ENCODE measurements at places on chromosomes 6 and 20.

DNA sequence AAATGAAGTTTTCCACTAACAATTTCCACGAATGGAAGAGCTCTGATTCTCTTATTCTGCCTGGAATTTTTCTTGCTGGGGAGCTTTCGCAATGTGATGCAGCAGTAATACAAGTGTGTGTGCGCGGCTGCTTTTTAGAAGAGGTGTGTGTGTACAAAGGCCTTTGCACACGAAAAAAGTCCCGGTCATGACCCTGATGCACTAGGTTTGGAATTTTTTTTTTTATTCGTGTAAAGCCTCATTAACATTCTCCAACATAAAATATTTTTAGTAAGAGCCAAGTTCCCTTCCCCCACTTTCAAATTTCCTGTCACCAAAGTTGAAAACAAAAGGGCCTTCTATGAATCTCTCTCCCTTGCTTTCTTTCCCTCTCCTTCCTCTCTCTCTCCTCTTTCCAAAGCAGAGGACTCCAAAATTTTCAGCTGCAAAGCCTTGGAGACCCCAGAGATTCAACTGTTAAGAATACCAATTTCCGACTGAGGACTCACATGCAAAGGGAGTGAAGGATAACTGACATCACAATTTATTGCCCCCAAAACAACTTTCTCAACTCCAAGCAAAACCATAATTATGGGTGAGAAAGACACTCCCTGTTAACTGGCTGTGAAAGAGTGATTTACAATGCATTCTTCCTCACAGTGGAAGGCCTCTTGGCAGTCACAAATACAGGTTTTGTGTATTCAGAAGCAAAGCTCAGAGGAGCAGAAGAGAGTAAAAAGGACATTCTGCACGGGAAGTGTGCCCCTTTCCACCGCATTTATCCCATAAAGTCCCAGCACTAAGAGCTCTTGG, 421.2 kb upstream of the JARID2 start:
- no peak for DNase-seq

DNA sequence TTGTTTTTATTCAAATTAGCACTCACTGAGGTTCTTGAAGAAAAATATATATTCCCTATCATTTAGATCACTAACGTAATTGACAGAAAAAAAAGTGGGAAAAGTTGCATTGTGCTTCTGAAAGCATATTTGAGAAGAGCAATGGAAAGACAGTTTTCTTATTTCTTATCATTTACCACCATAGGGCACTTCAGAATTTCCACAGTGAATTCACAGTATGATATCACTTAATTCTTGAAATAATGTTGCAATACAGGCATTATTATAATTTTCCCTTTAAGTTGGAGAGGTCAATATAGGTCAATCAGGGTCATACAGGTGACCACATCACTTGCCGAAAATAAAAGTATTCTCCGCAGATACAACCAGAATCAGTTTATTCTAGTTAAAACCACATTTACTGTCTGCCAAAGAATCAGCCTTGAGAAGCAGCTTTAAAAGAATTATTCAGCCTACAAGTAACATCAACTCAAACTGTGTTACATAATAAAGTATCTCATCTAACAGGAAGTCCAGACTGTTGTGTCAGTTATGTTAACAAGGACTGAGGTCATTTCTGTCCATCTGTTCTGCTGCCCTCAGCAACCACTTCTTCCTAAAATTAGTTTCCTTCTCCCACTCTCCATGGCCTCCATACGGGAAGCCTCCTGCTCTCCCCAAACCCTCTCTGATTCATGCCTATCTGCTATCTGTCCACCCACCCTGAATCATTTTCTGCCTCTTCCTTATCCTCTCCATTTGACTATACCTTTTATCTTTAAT, 121.2 kb downstream of the SIM1 start:
- DNase-seq = no peak

DNA sequence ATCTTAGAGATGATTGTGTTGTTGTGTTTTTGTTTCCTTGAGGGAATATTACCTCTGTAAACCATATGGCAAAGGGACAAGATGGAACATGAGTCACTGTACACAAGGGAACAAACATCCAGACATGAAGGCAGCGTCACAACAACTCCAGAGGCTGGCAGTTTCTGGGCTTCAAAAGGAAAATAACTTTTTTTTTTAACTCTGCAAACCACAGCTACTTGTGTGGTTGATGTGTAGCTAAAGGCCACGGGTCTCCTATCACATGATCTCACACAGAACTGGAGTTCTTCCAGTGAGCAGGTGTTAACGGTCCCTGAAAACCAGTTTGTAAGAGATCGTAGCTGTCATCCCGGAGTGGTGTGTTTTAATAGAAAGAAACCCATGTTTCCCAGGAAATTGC, 33.2 kb upstream of the HBS1L start:
- no peak for DNase-seq

DNA sequence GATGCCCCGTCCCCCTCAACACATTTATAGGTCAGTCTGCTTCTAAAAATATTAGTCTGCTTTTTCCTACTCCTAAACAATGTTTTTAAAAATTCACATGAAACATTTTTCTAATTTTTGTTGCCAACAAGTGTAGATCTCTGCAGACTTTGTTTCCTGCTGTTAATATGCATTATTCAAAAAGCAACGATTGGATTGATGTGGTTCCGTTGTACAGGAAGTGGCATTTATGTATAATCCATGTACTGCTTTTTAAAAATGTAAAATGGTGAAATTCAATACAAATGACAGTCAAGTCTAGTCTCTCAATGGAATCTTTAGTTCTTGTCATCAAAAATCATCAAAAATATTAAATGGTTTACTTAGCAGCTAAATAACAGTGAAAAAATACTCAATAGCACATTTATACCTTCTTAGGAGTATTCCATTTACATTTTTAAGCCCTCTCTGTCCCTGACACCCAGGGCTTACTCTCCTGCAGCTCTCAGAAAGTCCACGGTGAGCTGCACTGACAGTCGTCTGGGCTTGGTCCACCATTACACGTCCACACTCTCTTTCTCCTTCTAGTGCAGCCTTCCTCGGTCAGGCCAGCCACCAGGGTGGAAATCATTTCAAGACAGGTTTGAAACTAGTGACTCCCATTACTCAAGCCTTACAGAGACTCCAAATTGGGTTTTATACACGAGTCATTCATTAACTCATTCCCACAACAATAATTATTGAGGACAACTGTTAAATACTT, 211.5 kb downstream of the TMEM200A start:
- no peak for DNase-seq

- no peak for DNase-seq
Measured at GRCh38 chr6:68225729-68226128, 409.4 kb upstream of the ADGRB3 start.

GRCh38 chr20:37233548-37234253, 27.9 kb downstream of the GHRH start:
- no peak for DNase-seq

- DNase-seq = peak; percentile 64
Measured at GRCh38 chr20:61662226-61662967, 403.3 kb downstream of the TAF4 start.

GRCh38 chr6:34234667-34235306, 1.9 kb upstream of the HMGA1 start:
- DNase-seq = no peak

DNA sequence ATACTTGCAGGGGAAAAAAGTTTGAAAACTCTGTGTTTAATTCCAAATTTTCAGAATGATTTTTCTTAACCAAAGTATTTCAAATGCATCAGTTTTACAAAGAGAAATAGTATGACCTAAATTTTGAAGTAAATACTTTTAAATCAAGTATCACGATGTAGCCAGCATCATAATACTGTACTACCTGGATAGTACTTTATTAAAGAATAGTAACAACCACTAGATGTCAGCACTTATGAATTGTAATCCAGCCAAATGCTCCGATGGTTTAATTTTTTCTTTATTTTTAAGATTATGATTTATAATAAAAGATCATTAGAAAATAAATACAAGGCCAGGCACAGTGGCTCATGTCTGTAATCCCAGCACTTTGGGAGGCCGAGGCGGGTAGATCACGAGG, 37.2 kb upstream of the HACE1 start:
- no peak for DNase-seq

GRCh38 chr6:128711149-128711548, 171.8 kb upstream of the LAMA2 start:
- DNase-seq = no peak

DNA sequence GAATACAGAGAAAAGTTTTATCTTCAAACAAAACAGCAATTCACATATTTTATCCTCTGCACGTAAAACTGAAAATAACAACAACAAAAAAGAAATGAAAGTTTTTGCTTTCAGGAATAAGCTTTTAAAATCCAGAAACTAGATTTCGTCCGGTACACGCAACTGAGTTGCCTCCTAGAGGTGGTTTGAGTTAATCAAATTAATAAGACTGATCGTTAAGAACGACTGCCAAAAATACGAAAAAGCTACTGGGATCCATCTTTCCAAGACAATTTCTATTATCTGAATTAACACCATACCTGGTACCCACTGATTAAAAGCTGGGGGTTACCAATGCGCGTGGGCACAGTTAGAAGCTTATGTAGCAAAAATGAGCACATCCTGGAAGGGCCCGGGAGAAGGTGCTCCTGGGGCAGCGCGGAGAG, 669 bp downstream of the PDCD2 start:
- no peak for DNase-seq

- DNase-seq = peak; percentile 59
Measured at GRCh38 chr6:142946924-142947713, 2.1 kb upstream of the HIVEP2 start.

GRCh38 chr20:63357921-63358905, 2.9 kb downstream of the CHRNA4 start:
- DNase-seq = no peak

- DNase-seq = no peak
Measured at GRCh38 chr6:7134999-7135745, 27.4 kb downstream of the RREB1 start.

DNA sequence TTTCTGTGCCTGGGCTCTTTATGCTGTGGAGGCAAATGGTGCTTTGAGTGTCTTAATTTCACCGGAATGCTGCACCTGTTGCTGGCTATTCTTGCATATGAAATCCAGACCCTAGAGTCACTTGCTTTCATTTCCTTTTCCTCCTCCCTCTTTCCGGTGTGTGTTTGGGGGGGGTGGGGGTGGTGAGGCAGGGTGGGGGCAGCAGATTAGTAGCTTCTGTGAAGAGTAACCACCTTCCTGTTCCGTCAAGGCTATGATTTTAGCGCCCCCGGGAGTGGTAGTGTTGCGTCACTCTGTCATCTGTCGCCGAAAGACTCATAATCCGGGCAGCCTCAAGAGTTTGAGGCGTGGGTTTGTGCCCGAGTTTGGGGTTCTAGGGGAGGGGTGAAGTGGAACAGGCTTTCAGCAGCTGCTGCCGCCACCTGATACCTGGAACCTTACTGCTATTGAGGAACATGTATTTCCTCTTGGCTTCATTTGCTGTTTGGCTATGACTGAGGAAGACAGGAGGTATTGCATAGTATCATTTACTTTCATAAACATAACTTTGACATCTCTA, 49.1 kb downstream of the UTRN start:
- DNase-seq = no peak
